ENCODE measurements at places on chromosomes 12 and 14.

DNA sequence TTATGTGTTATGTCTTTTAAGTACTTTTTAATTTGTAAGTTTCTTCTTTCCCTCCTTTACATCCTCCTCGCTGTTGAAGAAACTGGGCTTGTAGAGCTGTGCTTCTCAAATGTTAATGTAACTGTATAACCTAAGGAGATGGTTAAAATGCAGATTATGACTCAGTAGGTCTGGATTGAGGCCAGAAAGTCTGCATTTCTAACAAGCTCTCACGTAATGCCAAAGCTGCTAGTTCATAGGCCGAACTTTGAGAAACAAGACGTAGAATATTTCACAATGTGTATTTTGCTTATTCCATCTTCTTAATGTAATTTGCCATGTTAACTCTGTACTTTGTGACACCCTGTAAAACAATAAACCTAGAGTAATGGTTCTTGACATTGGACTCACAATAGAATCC, 193.3 kb upstream of the SYT1 start:
- DNase-seq = no peak

DNA sequence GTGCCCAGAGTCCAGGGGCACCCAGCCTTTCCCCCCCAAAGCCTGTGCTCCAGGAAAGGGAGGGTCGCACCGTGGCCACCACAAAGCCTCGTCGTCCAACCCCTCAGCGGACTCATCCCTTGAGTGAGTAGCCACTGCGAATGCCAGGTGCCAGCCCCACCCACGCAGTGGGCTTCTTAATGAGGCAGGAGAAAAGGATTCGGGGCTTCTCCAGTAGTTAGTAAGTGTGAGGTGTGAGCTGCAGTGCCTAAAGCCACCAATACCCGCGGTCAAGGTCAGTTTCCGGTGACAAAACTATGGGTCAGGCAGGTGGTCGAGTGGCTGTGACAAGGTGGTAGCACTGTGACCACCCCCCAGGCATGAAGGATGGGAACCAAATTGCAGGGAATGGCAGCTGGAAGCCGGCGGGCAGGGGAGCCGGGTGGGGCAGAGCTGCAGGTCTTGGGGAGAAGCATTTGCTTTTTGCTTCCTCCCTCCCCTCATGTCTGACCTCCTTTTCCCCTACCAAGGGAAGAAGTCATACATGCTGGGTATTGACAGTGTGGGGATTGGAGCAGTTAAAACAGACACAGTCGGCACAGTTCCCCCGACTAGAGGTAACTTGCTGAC, 8.0 kb downstream of the RAN start:
- DNase-seq = no peak

GRCh38 chr14:105137481-105138020, 31.0 kb downstream of the JAG2 start:
- DNase-seq = no peak

GRCh38 chr14:94654071-94654861, 42.1 kb downstream of the SERPINA3 start:
- DNase-seq = no peak

- DNase-seq = no peak
Observed at GRCh38 chr12:66242311-66242710, 53.3 kb downstream of the IRAK3 start.

DNA sequence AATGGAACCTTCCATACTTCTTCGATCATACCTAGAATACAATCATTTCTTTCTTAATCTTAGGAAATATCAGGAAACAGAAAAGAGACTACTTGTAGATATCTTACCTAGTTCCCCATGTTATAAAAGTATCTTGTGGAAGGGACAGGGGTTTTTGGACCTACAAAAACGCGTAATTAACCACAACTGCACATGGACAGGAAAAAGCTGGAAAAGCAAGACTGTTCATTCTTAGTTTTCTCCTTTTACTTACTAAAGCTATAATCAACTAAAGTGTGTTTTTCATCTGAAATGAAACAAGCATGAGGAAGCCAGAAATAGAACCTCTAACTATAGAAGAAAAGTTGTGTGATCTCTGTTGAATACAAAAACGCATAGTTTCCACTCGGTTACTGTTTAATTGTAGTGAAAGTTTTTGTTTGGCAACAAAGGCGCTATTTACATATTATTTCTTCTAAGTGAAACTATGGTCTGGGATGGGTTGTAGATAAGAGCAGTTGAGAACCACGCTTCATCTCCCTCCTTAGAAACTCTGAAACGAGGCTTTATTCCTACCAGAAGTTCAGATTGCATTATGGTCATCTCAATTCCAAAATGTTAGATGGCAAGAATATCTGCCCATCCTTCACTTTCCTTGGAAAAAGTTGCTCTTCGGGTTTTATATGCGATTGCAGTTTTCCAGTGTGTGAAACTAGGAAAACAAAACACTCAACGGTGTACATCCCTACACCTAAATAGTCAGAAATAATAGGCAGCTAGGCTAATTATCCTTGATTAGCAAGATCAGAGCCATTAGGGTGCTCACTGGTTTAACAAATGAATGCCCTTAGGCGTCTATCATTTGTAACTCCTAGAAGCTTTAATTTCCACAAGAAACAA, 1.1 kb downstream of the BCAT1 start:
- peak; percentile 54 for DNase-seq

DNA sequence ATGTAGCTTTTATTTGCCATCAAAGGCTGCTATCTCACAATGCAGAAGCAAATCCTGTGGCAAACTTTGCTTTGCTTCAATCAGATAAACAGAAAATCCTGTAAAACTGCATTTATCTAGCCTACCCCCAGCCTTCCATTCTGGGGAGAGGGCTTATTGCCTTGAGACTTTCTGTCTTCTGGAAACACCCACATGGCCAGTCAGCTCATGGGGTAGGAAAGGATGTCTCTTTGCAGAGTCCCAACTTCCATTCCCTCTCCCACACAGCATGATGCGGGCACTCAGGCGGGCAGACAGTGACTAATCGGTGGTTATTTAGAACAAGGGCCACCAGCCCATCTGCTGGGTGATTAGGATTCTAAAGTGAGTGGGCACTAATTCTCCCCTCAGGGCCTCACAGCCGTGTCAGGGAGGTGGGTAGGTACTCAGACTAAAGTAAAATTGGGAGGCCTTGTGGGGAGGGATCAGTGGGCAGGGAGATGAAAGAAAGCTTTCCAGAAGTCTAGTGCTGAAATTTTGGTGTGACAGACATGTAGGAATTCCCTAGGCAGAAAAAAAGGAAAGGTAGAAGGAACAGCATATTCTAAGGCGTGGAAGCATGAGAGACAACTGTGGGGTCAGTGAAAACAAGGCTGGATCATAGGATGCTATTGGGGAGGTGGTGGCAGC, 720.5 kb downstream of the VRK1 start:
- no peak for DNase-seq

- DNase-seq = no peak
Observed at GRCh38 chr12:66599816-66600215, 79.1 kb downstream of the GRIP1 start.

DNA sequence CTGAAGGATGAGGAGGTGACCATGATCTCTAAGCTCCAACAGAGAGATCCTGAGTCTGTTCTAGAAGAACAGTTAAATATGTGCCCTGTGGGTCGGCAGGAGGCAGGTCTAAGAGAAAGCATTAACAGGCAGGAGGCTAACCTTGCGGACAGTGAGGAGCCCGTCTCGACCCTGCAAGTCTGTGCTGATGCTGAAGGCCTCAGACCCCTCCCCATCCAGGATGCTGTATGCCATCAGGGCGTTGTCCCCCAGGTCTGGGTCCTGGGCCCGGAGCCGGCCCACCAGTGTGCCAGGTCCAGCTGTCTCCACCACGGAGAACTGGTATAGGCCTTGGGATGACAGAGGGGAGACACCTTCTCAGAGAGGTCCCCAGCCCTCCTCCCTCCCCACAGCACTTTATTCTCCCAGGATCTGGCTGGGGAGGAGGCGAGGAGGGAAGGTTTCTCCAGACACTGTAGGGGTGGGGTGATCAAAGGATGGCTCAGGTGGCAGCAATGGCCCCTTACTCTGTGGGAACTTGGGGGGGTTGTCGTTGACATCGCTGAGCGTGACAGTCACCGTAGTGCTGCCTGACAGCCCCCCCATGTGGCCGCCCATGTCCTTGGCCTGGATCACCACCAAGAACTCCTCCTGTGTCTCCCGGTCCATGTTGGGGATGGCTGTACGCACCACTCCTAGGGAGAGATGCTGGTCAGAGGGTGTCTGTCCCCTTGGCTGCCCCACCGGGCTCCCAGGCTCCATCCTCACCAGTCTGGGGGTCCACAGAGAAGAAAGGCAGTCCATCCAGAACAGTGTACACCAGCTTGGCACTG, 3.1 kb downstream of the CDH24 start:
- DNase-seq = peak; percentile 57
